Hypothalamus (tissue), 51 donors: ENCODE measurements at places on chromosomes 13 and 19.

DNA sequence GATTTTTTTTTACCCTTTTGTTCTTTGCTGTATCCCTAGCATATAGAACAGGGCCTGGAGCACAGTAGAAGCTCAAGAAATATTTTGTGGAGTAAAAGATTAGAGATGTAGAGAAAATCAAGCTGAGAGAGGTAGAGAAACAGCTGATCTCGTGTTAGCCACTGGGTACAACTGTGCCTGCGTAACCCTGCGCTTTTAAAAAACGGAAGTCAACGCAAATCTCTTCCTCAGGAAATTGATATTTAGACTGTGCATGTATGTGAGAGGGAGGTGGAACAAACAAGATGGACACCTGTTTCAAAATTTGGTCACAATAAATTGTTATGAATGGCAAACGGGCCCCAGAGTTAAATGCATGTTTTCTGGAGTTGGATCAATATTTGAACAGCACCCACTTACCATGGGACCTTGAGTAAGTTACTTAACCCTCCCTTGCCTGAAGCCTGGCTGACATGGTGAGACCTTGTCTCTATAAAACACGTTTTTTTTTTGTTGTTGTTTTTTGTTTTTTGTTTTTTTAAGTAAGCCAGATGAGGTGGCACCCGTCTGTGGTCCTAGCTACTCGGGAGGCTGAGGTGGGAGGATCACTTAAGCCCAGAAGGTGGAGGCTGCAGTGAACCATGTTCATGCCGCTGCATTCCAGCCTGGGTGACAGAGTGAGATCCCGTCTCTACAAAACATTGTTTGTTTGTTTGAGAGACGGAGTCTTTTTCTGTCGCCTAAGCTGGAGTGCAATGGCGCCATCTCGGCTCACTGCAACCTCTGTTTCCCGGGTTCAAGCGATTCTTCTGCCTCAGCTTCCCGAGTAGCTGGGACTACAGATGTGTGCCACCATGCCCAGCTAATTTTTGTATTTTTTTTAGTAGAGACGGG is 3.3 kb upstream of the EPOR start:
- no peak for DNase-seq

DNA sequence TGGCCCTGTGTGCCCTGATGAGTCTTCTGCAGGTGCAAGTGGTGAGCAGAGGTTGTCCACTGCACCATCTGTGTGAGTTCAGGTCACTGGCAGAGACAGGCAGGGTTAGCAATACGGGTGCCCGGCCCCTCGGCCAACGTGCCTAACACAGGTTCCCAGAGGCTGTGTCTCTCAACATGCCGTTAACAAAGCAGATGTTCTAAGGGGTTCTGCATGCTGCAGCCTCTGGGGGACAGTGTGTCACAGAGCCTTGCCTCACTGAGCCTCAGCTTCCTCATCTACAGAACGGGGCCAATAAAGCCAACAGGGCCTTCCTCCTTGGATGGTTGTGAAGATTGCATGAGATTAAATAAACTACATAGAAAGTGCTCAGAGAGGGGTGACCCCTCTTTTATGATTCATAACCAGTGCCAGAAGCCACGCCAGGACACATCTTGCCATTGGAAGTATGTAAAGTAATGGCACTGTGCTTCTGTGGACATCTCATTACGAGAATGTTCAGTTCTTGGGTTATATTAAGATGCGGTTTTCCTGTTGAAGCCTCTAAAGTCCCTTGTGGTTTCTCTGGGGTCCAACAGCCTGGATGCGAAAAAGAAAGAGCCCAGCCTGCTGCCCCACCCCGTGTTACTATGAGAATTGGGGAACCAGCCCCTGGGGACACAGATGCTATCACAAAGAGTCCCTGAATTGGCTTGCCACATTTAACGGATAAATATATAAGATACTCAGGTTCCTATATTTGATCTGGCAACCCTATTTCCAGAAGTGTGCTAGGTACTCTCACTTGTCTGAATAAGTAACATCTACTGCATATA is 11.2 kb upstream of the ARHGEF18 start:
- no peak for DNase-seq

GRCh38 chr13:97855570-97856303 is 97.7 kb upstream of the IPO5 start:
- DNase-seq: peak; percentile 5

- no peak for DNase-seq
These were observed 637.2 kb upstream of the MIR17HG start for GRCh38 chr13:90710164-90710759.

DNA sequence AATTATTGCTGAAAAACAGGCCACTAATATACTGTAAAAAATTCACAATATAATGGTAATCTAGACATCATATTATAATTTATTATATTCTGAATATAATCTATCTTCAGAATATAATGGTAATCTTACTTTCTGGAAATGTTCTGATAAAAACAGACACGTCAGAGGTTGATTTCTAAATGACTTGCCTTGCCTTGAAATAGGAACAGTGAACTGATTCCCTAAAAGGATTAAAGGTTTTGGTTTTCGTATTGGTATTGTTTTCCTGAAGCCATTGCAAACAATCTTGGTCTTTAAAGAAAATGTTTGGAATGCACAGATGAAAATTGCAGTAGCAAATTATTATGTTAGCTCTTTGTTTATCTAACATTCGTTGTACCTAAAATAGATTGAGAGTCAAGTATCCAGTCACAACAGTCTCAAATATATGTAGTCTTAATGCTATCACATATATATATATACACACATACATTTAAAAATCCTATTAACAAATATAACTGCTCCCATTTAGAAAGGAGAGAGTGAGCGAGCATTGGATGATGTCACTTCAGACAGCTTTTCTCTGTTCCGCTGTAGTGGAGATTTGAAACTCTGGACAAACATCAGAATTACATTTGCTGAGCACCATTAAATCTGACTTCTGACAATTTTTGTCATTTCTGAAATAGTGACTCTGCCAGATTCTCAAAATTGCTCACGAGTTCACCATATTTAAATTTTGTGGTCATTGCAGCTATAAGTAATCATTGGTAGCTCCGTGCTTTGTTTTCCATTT is 1.7 kb downstream of the ITM2B start:
- peak; percentile 55 for DNase-seq

- no peak for DNase-seq
These were observed 172.1 kb downstream of the NUFIP1 start for GRCh38 chr13:44817131-44817671.

- no peak for DNase-seq
These were observed 2.4 kb downstream of the PIK3R2 start for GRCh38 chr19:18155095-18156087.

GRCh38 chr13:50215399-50215798 is 200.2 kb downstream of the KCNRG start:
- DNase-seq: no peak

DNA sequence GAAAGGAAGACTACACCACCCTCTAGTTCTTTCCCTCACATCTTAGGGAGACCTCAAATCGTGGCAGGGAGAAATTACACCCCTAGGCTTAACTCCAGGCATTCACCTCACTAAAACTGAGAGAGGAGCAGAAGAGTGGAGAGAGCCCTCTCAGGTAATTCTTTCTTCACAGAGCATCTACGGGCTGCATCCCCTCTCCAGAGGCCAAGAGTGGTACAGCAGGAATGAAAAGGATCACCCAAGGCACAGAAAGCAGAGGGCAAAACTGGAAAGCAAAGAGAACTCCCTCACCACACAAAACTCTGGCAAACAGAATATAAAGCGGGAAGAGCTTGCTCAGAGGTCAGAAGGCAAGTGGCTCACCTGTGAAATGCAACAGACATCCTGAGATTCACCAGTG is 661.2 kb downstream of the TBC1D4 start:
- DNase-seq: no peak

- DNase-seq: no peak
These were observed 24.7 kb downstream of the URI1 start for GRCh38 chr19:29966588-29967249.

- no peak for DNase-seq
These were observed 126.6 kb upstream of the KLF5 start for GRCh38 chr13:72932250-72932649.
